ENCODE measurements at places on chromosomes 3 and 15.

DNA sequence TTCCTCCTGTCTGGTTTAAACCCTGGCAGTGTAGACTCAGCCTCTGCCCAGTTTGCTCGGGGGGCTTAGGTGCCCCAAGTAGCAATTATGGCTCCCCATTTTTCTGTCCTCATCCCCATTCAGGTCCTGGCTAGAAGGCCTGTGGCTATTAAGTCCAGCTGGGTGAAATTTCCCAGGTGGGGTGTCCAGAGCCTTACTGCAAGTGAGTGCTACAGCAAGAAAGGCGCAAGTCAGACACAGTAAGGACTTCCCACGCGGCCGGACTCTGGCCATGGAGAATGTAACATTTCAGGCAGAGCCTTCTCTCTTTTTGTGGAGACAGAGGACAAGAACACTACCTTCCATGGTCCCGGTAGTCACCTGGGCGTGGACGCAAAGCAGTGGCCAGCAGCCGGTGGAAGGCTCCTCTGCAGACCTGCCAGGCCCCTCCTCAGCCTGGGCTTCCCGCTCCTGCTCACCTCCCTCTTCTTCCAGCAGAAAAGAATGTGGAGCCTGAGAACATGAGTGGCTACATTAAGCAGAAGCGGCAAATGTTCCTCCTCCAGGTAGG, 23.3 kb downstream of the CFAP100 start:
- no peak for DNase-seq

- no peak for DNase-seq
These were observed 42.4 kb downstream of the PIK3CA start for GRCh38 chr3:179190581-179190980.

- no peak for DNase-seq
These were observed 82.4 kb downstream of the OXSM start for GRCh38 chr3:25872200-25872877.

DNA sequence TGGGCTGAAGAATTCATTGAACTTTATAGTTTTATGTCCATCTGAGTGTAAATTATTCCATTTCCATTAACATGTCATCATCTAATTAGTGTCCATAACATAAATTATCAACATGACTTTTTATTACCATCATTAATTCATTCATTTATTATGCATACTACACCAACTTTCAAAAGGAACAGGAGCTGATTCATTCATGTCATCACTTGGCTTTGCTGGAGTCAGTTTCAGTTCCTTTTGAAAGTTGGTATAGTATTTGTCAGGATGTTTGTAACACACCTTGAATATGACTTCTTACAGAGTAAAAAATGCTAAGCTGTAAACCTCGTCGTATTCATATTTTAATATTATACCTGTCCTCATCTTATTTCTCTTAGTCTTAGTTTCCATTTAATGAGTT, 298.0 kb upstream of the RBMS3 start:
- DNase-seq = no peak

- DNase-seq = no peak
These were observed 33.4 kb upstream of the PRR23E start for GRCh38 chr3:127159543-127159942.

- DNase-seq = no peak
These were observed 68.4 kb downstream of the TAMM41 start for GRCh38 chr3:11778248-11778647.

GRCh38 chr15:85419161-85419560, 38.8 kb downstream of the AKAP13 start:
- DNase-seq = no peak

DNA sequence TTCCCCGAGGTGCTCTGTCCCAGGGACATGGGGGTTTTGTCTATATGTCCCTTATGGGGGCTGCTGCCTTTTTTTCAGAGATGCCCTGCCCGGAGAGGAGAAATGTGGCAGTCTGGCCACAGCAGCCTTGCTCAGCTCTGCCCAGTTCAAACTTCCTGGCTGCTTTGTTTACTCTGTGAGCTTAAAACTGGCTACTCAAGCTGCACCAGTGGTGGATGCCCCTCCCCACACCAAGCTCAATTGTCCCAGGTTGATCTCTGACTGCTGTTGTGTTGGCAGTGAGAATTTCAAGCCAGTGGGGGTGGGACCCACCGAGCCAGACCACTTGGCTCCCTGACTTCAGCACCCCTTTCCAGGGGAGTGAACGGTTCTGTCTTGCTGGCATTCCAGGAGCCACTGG, 188.9 kb downstream of the STXBP5L start:
- no peak for DNase-seq

- peak; percentile 84 for DNase-seq
These were observed 122.4 kb downstream of the RAP2B start for GRCh38 chr3:153284282-153284938.

- no peak for DNase-seq
These were observed 17.4 kb upstream of the COL8A1 start for GRCh38 chr3:99620976-99621375.

- DNase-seq = no peak
These were observed 37.3 kb downstream of the CYFIP1 start for GRCh38 chr15:22942877-22943276.

DNA sequence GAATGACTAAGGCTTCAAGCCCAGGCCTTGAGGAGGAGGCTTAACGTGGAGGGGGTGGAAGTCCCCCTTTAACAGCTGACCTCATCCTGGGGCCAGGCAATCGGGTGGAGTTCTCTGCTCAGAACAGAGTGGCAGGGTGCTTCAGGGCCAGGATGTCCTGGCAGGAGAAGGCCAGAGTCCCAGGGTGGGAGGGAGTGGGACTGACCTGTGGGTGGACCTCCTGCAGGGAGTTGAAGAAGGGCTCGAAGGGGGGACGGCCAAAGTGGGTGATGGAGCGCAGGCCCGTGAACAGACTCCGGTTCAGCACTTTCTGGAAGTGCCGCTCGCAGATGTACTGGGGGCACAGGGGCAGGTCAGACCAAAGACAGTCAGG, 19.6 kb downstream of the DUOX2 start:
- no peak for DNase-seq
